ENCODE measurements at places on chromosomes 6 and 20.

DNA sequence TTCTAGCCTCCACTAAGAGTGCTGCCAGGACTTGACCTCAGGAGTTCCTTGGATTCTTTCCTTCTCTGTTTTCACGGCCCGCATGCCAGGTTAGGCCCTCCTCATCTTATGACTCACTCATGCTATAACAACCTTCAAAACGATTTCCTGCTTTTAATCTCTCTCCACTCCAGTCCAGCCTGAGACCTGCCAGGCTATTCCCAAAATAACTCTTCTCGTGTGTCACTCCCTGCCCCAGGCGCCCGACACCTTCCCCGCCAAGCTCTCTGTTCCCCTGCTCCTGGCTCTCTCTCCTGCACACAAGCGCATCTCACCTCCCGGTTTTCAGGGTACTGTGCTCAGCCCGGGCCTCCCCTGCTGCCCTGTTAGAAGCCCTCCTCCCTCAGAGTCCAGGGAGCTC lies 64.1 kb upstream of the RPS6KA2 start:
- no peak for DNase-seq

GRCh38 chr6:104955491-104955890 lies 1.4 kb upstream of the LIN28B start:
- DNase-seq: no peak

DNA sequence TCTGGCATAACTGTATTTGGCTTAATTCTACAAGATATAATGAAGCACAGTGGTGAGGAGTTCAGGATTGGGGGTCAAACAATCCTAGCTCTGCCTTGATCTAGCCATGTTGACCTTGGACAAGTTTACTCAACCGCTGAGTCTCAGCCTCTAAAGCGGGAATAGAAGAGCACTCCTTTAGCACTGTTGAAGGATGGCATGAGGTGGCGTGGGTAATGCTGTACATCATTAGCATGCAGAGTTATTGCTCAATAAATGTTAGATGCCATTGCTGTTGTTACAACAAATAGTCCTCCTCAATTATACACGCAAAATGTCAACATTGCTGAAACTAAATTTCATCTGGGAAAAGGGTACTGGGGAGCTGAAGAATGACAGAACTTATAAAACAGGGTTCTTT lies 78.6 kb downstream of the KIF13A start:
- no peak for DNase-seq

DNA sequence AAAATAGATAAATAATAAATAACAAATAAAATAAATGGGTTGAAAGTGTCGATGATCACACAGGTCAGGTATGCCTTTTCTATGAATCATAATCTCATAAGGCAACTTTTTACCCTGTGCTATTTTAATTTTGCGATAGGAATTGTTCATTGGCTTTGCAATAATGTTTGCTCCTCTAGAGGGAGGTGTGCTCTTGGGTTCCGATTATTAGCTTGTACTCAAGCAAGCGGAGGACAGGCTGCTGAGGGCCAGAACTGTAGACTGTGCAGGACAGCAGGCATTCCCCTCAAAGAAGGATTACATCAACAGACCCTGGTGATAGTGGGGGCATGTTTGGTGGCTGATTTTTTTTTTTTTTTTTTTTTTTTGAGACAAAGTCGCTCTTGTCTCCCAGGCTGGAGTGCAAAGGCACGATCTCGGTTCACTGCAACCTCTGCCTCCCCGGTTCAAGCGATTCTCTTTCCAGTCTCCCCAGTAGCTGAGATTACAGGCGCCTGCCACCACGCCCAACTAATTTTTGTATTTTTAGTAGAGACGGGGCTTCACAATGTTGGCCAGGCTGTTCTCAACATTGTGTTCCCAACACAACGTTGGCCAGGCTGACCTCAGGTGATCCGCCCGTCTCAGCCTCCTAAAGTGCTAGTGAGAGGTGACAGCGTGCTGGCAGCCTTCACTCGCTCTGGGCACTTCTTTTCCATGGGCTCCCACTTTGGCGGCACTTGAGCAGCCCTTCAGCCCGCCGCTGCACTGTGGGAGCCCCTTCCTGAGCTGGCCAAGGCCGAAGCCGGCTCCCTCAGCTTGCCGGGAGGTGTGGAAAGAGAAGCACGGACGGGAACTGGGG lies 35.6 kb downstream of the RIOK1 start:
- DNase-seq: no peak

- no peak for DNase-seq
Measured at GRCh38 chr20:50014570-50015562, 32.1 kb downstream of the SNAI1 start.

GRCh38 chr6:145151624-145152023 lies 583.7 kb downstream of the EPM2A start:
- no peak for DNase-seq

DNA sequence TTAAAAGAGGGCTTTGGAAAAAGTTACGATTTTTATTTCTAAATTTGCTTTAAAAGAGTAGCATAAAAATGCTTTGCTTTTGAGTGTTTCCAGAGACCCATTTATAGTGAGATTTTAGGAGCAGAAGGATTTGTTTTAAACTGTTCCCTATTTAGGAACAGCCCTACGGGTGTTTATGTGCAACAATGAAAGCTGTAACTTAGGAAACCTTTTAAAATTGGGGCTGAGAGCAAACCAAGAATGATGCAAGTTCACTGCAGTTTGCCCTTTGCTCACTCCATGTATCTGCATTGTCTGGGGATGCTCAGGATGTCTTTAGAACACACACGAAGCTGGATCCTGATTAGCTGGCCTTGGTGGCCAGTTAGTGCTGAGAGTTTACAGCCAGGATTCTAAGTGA lies 40.9 kb downstream of the GHRH start:
- DNase-seq: no peak

GRCh38 chr6:120945905-120946594 lies 388.2 kb downstream of the TBC1D32 start:
- no peak for DNase-seq

GRCh38 chr6:108853077-108853476 lies 4.9 kb downstream of the ARMC2 start:
- DNase-seq: no peak

DNA sequence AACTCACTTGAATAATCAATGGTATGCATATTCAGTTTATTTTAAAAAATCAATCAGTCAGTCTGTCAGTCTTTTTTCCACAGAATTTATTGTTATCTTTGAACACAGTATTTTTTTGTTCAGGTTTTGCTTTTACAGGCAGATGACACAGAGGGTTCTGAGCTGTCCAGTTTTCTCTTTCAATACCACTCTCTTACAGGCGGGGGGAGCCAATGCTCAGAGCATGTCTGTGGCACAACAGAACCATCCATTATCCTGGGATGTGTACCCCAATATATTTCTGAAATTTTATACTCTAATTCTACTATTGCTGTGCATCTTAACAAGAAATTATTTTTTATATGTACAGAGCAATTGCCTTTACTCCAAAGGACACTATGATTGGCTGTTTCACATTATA lies 21.2 kb downstream of the ROS1 start:
- no peak for DNase-seq

DNA sequence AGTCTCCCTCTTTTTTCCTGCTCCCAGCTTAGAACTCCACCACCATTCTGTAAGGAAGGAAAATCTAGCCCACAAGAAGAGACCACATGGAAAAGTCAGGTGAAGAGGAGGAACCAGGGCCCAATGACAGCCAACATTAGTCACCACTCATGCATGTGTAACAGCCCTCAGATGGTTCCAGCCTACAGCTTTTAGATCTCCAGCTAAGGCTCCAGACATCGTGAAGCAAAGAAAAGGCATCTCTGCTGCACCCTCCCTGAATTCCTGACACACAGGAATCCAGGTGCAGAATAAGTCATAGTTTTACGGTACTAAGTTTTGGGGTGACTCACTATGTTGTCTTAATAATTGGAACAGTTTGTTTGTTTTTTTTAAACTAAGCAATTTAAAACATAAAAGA lies 25.5 kb downstream of the DCDC2 start:
- no peak for DNase-seq

DNA sequence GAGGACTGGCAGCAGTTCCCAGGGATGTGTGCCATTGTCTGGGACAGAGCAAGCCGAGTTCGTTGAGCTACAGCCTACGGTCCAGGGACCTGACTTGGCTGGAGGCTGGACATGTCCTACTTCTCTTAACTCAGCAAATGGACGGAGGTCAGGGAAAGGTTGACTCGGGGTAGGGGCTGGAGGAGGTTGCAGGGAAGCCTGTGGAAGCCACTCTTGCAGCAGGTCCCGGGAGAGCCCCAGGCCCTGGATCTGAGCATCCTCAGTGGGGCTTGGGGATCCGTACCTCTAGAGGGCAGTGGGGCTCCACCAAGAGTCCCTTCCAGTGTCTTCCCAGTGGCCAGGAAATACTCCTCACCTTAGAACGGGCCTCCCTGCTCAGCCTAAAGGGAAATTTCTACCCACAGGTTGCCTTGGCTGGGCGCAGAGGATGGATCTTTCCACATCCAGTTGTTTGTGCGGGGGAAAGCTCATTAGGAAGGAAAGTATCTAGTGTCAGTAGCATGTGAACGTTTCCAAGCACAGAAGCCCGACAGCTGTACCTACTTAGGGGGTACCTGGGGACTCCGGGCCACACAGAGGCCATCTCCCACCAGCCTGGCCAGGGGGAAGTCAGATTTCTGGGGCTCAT lies 170.2 kb downstream of the NFATC2 start:
- peak; percentile 63 for DNase-seq

GRCh38 chr6:163712566-163712961 lies 298.0 kb downstream of the QKI start:
- DNase-seq: no peak

DNA sequence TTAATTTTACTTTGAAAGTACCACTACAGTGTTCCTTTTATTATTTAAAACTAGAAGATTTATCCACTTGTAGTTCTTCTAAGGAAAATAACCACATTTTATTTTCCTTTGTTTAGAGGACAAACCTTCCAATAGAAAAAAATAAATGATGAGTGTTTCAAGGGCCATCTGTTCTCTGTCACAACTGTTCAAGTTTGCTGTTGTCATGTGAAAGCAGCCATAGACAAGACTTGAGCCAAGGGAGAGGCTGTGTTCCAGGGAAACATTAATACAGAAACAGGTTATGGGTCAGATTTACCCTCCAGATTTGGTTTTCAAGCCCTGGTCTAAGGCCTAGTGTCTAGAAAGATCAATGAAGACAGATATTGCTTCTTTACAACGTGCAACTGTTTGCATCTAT lies 463.6 kb downstream of the C6orf118 start:
- no peak for DNase-seq

GRCh38 chr6:85360794-85361642 lies 88.9 kb upstream of the NT5E start:
- DNase-seq: no peak

DNA sequence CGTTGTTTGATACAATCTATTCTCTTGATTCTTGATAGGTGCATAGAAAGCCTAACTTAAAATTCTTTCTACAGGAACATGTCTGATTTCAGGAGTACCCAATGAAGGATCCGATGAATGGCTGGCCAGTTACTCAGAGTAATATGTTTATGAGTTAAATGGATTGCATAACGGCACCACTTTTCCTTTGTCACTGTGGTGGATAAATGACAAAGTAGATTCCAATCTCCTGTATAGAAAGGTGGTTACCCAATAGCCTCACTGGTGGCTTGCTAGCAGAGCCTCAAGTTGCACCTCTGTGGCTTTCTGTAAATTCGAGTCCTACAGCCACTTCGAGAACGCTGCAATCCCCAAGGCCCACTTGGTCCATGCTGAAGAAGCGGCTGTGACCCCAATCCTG lies 28.4 kb downstream of the LHFPL5 start:
- no peak for DNase-seq

- DNase-seq: no peak
Measured at GRCh38 chr6:47141171-47141570, 99.0 kb upstream of the ADGRF1 start.

DNA sequence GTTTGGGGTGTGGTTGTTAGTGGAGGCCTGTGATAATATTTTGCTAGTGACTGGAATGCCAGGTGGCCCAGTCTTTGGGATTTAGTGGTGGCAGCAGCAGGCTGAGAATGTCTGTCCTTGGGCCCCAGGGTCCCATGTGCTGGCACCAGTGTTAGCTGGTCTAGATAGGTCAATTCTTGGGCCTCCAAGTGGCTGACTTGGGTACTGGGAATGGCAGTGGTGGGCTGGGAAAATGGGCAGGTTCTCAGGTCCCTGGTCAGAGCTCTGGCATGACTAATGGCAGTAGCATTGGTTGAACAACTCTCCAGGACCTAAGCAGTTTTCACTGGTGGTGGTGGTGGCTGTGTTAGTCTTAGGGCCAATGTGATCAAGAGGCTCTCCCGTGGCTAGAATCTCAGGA lies 50.3 kb downstream of the OLIG3 start:
- DNase-seq: no peak

DNA sequence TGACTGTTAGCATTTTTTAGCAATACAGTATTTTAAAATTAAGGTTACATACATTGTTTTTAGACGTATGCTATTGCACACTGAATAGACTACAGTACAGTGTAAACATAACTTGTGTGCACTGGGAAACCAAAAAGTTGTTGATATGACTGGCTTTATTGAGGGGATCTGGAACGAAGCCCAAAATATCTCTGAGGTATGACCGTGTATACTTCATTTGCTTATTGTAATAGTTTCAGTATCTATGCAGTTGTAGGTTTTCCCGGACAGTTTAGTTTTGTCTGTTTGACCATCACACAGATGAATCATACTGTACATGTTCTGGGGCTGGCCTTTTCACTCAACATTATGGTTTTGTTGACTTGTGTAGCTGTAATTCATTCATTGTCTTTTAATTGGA lies 6.9 kb upstream of the ZBTB12 start:
- no peak for DNase-seq

DNA sequence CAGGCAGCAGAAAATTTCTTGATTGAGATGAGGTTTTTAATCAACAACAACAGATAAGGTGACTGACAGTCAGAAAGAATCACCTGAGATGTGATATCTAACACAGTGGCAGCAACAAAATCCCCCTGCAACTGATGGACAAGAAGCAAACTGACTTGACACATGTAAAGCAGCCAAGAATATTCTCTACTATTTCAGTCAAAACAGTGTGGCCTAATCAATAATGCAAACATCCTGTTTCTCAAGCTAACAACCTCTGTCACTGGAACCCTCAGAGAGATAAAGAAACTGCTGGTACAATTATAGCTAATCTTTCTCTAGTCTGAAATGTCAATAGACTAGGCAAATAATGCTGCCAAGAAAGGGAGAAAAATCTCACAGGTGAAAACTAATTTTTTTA lies 4.6 kb upstream of the CGA start:
- no peak for DNase-seq

DNA sequence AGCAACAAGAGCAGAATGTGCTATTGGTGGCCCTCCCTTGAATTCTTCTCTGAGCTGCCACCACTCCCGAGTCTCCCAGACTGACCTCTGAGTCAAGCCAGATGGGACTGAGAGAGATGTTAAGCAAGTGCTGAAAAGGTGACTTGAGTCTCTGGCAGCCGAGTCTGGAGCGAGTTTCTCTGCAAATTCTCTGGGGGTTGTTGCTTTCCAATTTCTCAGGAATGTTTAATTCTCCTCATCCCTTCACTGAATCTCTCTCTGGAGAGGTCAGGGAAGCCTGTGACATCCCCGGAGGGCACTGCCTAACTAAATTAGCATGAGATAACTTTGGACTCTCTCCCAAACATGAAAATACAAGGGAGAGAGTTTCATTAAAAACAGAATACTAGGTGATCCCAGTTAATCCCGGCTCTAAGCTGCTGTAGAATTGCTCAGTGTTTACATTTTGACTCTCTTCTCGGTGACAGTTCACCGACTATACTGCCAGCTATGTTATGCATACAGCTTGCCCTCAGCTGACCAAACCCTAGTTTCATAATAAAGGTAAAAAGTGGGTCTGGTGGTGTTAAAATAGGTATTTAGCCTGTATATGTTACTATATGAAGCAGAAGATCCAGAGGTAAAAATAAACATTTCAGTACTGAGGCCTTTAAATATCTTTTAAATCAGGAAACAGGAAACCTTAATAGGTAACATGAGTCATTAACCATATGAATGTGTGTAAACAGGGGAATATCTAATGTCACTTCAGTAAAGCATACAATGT lies 157.9 kb downstream of the FOXC1 start:
- no peak for DNase-seq

Data from GM18507 (cell line).